ENCODE measurements at places on chromosomes 3 and 15.

- no peak for DNase-seq
Observed at GRCh38 chr15:95897651-95898050, 432.8 kb upstream of the NR2F2 start.

- no peak for DNase-seq
Observed at GRCh38 chr3:109784852-109785631, 447.7 kb upstream of the DPPA4 start.

DNA sequence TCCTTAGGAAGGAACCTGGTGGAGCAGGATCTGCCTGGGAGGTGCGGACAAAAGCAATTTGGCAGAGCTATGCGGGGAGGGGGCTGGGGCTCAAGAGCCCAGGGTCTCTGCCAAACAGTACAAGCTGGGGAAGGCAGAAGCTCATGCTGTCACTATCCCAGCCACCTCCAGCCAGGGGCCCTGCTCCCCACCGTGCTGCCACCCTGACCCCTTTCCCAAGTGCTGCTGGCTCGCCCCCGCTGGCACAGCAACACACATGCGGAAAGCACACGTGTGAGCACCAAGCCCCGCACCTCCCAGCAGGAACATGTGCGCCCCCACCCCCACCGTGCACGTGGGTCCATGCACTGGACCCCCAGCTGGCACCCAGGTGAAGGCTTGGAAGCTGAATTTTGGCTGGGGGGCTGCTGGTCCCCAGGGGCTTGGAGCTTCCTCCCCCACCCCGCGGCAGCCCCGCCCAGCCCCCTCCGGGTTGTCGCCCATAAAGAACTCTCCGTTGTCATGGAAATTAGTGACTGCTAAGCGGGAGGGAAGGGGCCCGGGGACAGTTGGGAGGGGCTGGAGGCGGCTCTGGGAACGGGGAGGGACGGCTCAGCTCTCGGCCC, 742 bp downstream of the CAMKV start:
- DNase-seq: no peak

DNA sequence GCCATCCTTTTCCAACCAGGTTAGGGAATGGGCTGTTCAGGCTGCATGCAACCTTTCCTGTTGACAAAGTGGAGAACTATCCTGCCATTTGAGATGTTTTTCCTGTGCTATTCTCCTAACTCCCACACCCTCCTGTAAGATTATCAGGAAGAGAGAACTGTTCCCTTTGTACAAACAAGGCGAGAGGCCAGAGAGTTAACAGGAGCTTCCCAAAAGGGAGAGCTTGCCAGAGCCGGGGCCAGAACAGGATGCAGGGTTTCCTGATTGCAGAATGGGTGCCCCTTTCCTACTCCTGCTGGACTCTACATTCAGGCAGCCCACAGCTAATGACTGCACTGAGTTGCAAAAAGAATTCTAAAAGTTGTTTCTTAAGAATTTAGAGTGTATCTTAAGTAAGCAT, 17.1 kb downstream of the PML start:
- DNase-seq: no peak

DNA sequence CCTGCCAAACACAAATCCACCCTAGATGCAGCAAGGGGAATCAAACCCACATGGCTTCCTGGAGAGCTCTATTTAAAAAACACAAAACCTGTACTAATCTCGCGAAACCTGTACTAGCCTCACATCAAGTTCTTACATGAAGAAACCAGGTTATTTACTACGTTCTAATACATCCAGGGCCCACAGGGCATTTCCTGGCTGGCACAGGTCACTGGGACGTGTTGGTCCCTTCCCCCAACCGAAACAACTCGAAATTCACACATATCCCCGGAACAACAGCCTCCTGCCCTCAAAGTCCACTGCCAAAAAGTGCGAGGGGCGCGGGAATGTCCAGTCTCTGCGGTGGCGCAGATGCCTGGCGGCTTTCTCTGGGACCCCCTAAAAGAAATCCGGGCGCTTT, 955 bp downstream of the CDCP1 start:
- no peak for DNase-seq

DNA sequence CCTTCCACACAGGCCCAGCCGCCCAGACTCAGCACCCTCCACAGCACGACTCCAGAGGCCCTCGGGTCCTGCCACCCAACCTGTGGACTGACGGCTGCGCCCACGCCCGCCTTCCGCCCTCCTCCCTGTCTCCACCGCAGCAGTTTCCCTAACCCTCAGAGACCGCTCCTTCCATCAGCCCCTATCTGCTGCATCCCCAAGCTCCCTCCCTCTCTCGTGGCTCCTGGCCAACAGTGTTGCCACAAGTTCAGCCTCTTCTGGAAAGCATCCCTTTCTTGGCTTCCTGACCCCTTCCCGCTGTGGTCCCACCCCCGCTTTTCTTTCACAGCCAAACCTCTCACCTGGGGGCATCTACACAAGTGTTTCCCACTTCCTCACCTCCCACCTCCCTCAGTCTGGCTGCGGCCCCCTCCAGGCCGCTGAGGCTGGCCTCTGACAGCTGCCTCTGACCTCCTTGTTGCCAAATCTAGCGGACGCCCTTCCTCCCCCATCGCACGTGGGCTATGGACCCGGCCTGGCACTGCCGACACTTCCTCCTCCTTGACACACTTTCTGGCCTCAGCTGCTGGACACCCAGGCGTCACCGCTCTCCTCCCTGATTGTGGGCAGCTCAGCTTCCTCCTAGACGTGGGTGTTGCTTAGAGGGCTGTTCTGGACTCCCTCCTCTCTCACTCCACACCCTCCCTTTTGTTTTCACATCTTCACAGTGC, 168.8 kb upstream of the TLE3 start:
- DNase-seq: no peak

- DNase-seq: no peak
Observed at GRCh38 chr3:15064299-15064834, 748 bp downstream of the MRPS25 start.

GRCh38 chr3:193917158-193917557, 218.8 kb upstream of the HES1 start:
- no peak for DNase-seq

DNA sequence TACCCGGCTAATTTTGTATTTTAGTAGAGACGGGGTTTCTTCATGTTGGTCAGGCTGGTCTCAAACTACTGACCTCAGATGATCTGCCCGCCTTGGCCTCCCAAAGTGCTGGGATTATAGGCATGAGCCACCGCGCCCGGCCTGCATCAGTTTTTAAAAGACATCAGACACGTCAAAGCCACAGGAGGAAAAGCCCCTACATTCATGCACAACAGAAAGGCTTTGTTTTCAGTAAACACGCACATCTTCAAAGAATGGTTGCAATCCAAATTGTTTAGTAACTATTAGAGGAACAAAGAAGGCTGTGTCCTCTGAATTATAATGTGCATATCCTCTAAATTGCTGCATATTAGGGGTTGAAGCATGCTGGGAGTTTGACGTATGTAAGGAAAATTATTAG, 53.3 kb downstream of the BTD start:
- no peak for DNase-seq

DNA sequence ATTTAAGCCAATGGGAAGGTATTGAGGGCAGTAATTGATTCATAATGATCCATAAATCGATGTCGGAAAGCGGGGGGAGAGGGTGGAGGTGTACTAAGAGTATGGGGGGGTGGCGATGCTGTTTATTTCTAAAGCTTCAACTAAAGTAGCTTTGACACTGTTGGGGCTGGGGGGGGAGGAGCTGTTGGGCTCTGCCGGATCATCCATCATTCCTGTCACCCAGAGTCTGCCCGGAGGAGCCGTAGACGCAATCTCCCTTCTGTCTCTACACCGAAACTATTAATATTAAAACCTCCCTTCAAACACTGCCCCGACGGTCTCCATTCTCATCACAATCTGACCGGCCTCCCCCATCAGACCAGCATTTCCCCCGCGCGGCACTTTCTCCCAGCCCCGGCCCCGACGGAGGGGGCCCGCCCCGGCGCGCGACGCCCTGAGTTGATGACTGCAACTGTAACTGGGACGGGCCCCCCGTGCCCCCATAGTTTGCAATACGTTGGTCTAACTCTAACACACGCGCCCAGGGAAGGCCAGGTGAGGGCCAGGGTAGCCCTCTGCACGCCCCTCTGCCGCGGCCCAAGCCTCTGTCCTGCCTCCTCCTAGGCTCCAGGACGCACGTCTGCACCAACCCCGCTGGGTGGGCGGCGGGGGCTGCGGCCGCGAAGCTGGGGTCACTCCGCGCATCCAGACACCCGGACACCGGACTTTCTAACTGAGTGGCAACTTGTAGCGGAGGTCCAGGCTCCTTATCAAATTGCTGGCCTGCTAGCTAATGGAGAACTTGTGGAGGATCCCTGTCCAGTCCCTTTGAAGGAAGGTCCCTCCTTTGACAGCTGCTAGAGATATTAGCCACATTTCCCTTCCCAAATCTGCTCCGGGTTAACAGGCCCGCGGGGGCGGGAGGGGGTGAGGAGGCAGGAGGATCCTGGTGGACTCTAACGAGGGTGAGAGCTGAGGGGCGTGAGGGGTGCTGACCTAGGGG, 212.0 kb downstream of the MEIS2 start:
- DNase-seq: no peak

DNA sequence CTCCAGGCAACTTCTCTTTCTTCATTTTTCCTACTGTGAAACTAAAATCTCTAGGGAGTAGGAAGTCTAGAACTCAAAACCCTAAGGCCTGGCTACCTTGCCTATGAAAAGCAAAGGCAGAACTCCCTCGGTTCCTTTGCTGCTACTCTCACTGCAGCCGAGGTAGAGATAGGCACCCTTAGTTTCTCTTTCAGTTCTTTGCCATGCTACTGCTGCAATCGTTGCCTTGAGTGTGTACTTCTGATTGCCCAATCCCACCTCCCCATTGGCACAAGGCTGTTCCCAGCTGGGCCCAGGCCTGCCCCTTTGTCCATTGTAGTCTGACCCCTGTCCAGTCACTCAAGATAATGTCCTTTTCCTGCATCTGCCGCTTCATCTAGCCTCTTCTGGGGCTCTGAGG, 92.3 kb upstream of the MRPS22 start:
- DNase-seq: no peak

DNA sequence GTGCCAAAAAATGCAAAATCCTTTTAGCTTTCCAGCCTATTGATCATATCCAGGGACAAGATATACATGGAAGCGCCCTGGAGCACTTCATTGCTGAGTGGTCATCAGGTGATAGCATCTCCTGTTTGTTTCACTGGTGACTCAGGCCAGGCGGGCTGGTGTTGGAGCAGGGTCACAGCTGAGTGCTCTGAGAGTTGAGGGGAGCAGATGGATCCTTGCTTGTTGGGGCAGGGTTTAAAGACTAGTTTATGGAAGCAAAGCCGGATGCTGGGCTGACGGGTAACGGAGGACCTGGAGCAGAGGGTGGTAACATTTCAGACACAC, 405.0 kb upstream of the TPM1 start:
- no peak for DNase-seq

GRCh38 chr15:99409097-99409473, 156.7 kb upstream of the MEF2A start:
- DNase-seq: no peak

DNA sequence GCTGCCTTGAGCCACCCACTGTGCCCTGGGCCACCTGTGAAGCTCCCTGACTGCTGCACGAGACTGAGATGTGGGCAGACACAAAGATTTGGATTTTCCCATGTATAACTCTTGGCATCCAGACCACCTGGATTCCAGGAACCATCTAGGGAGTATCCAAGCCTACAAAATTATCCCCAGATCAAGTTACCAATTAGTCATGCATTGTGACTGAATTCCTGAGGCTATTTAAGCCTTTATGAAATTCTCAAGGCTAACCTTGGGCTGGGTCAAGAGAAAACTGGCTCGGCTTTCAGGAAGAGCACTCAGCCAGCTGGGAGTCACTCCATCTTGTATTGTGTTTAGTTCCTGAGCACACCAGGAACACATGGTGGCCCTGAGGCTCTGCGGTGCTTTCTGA, 13.3 kb upstream of the ATP13A5 start:
- DNase-seq: no peak

DNA sequence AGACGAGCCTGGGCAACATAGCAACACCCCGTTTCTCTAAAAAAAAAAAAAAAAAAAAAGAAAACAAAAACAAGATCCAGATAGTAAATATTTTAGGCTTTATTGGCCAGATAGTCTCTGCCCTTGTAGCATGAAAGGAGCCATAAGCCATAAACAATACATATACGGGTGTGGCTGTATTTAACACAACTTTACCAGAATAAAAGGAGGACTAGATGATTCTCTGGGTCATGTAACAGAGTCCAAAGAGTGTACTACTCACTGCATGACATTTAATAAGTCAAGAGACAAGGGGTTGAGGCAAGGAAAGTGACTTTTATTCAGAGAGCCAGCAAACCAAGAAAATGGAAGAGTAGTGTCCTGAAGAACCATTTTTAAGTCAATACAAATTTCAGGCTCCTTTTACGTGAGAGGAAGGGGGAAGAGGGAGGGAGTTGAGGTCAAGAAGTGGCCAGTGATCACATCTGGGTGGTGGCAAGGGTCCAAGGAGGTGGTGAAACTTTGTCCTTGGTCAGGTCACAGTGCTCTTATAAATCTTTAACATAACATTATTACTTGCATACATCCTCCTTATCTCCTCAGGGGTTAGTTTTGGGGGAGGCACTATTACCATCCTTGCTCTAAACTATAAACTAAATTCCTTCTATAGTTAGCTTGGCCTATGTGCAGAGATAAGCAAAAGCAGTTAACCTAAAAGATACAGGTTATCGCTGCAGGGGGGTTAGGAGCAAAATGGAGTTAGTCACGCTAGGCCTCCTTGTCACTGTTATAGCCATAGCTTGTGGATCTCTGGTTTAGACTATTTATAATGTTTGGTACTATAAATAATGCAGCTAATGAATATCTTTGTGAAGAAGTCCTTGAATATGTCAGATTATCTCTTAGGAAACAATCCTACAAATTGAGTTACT, 46.1 kb downstream of the METTL6 start:
- no peak for DNase-seq

GRCh38 chr15:52184721-52185120, 6.5 kb downstream of the GNB5 start:
- DNase-seq: no peak

- DNase-seq: no peak
Observed at GRCh38 chr3:193130576-193130975, 110.4 kb upstream of the PLAAT1 start.
